Neural crest cell (in vitro differentiated cells): ENCODE measurements at places on chromosomes 1 and 21. TPM values are rescaled to one million over a fixed set of nuclear protein-coding genes. Genes with fewer than 3 reads are reported as not detected.

GRCh38 chr1:198955085-198955484 lies 316.2 kb downstream of the PTPRC start:
- DNase-seq, result no peak

GRCh38 chr1:223109581-223110026 lies 33.4 kb downstream of the TLR5 start:
- no peak for DNase-seq

DNA sequence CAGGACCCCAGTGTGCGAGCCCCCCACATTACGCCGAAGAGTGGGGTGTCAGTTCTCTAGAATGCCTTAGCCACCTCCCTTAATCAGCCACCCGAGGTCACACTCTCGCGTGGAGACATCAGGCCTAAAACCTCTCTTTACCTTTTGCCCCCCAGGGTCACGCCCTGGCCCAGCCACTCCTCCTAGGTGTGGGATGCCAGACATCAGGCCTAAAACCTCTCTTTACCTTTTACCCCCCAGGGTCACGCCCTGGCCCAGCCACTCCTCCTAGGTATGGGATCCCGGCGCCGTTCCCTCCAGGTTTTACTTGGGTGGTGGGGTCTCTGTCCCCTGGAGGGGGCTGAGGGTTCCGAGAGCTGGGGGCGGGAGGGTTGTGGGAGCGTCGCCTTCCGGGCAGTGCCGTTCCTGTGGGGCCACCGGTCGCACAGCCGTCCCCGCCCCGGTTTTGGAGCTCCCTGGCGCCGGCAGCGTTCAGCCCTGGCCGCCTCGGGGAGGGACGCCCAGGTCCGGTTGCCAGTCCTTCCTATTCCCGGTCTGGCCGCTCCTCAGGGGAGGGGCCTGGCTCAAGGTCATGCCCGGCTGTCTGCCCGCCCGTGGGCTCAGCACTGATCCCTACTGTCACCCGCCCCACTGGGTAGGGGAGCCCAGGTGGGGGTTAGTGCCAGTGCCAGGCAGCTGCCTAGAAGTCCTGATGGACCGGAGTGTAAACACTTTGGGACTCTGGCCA lies 882 bp downstream of the VPS13D start:
- no peak for DNase-seq

DNA sequence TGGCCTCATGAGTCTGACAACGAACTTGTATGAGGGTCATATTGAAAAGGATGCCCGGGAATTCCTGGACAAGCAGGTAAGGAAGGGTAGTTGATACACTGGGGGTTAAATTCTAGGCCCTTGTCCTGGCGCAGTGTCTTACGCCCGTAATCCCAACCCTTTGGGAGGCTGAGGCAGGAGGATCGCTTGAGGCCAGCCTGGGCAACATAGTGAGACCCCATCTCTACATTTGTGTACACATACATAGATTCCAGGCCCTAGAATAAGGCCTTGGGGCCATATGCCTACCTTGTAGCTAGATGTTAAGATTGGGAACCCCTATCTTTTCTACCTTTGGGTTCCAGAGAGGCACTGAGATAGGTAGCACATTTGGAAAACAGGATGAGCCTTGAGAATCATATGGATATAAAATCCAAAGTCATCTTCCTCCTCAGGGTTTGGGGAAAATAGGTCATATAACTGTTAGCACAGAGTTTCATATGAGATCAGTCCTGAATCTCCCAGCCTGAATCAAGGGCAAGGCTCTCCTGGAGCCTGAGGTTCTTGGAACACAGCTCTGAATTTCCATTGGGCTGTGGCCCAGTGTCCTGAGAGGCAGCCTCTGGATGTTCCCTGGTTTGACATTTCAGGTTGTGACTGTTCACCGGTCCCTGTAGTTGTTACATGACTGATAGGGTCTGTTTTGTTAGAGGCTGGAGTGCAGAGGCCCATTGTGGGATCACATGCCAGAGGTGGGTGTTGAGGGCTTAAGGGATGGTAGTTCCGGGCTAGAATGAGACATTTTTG lies 104.4 kb downstream of the PIK3R3 start:
- no peak for DNase-seq

PIGM gene
- 9.7 and 9.9 TPM in 2 replicates for total RNA-seq

TFF3 gene
- total RNA-seq, result not detected in 2 replicates

GRCh38 chr1:91645031-91645430 lies 144.4 kb downstream of the CDC7 start:
- no peak for DNase-seq

DNA sequence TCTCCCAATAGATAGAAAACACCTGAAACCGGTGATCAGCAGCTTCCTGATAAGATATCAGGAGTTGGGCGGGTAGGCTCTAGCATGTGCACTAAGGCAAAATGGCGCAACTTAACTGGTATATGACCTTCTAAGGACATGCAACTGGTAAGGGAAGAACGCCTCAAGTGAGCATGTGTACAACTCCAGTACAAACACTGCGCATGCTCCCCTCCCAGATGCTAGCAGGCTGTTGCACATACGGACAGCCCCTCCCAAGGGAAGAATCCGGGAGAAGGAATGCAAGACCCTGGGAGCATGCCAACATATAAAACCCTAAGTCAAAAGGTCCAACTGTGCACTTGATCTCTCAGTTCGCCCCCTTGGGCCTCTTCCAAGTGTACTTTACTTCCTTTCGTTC lies 110.8 kb downstream of the TSEN15 start:
- no peak for DNase-seq

GRCh38 chr1:117339866-117340700 lies 27.2 kb upstream of the MAN1A2 start:
- DNase-seq, result no peak

- no peak for DNase-seq
Observed at GRCh38 chr1:24873148-24873547, 56.9 kb downstream of the RUNX3 start.

GRCh38 chr1:25072461-25072860 lies 142.4 kb upstream of the RUNX3 start:
- no peak for DNase-seq

PCNT gene
- 54.8 and 60.4 TPM in 2 replicates for total RNA-seq

PANK4 gene
- 62.5 and 65.5 TPM in 2 replicates for total RNA-seq

GRCh38 chr21:43956670-43957035 lies 55.5 kb upstream of the TRAPPC10 start:
- DNase-seq, result no peak

- no peak for DNase-seq
Observed at GRCh38 chr1:59057211-59057694, 239.6 kb upstream of the FGGY start.

RAP1GAP gene
- 5.3 and 7.4 TPM in 2 replicates for total RNA-seq

- DNase-seq, result no peak
Observed at GRCh38 chr1:156842618-156843300, 16.2 kb downstream of the INSRR start.

DNA sequence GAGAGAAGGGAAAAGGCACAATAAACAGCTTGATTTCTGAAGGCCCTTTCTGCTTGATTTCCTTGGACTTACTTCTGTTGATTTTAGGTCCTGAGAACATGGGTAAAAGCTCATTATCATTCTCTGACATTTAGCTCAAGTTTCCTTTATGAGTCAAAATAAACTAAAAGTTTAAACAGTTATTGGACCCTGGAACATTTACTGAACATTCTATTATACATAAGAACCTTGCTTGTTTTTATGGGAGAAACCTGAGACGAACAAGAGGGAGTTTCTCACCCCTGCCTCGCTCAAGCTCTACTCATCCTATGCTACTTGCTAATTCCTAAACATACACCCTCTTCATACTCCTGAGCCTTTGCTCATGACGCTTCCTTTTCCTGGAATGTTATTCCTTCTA lies 538.3 kb upstream of the PKN2 start:
- no peak for DNase-seq

GRCh38 chr21:42291751-42292562 lies 23.3 kb downstream of the TFF3 start:
- no peak for DNase-seq

DNA sequence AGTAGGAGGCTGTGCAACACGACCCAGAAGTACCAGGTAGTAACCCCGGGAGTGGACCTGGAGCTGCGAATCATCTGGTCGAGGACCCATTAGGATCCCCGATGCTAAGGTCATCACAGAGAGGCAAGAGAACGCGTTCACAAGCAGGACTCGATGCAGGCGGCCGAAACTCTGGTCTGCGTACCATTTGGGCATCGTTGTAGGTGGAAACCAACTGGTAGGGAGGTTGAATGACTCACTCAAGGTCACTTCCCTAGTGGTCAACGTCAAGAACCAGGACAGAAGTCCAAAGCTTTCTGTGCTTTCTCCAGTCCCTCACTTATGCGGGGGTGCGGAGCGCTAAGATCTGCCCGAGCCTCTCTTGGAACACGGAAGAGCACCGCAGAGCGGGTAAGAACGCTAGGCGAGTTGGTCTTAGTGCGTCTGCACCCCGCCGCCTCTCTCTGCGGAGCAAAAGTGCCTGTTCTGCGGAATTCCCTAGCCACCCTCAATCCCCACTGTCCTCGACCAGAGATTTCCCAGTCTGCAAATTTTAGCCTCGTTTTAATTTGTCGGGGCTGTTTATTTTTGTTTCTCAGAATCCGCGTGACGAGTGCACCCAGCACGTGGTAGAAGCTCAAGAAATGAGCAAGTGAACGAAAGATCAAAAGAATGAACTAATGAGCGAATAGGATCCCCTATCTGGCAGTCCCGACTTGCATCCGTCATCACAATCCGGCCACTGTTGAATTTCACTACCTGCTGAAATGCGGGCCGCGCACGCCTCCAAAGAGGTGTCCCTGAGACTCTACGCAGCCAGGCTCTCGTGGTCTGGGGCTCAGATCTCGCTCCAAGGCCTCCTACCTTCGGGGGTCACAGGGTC lies 12.2 kb downstream of the HLX start:
- no peak for DNase-seq
